OCI-LY7 (cell line): ENCODE measurements at places on chromosomes 16 and 17.

- no peak for DNase-seq
Measured at GRCh38 chr16:7511549-7512260, 179.1 kb downstream of the RBFOX1 start.

DNA sequence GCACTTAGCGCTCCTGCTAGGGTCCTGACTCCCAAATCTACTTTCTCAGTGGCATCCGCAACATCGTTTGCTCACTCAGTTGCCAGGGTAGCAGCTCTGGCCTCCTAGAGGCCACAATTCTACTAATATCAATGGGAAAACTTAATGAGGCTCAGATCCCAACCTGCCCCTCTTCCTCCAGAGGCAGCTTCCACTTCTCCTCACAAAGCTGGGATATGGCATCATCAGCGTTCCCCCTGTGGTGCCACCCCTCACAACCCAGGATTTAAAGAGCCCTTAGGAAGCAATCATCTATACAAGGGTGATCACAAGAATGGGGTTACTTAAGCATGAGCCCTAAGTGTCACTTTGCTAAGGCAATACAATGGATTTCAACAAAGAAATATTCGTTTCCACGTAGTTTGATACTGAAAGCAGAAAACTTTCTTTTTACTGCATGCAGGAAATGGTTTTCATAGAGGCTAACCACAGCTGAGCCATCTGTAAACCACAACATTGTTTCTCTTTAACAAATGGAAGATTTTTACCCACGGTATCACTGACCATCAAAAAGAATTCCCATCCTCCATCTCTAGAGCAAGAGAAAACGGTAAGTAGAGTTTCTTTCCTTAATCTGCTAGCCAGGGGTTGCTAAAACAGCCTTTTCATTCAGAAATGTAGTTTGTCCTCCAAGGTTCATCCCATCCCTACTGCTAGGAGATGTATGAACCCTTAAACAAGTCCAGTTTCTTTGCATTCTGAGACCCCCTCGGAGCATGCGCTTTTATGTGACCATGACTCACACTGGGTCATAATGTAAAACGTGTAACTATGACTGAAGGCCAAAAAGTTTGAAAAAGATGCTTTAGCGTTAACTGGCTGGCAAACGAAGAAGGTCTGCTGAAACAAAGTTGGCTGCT, 68.3 kb upstream of the BCAR1 start:
- peak; percentile 42 for DNase-seq

DNA sequence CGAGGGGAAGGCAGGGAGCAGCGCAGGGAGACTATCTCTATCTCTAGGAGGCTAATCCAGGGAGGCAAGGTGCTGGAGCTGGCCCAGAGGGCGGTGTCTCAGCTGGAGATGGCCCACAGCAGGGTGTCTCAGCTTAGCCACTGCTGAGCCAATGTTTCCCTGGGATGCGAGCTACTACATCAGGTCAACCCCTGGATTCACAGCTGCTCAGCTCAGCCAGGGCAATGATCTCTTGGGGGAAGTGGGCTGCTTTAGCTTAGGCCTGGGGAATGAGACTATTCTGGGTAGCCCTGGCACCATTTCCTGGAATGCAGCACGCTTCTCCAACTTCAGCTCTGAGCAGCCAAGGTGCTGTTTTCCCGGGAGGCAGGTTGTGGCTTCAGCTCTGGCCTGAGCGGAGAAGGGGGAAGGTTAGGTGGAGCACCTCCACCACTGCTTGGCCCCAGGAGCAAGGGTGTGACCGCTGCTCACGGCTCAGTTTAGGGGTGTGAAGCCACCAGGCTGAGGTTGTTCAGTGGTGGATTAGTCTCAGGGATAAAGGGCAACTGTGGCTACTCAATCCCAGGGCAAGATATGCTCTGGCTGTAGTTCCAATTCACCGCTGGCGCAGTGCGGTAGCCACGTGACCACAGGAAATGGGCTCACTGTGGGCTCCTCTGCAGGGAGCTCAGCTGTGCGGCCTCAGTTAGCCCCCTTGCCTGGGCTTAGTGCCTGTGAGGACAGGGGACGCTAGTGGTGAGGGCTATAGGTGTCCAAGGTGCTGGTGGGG, 5.2 kb upstream of the PRSS21 start:
- DNase-seq, result no peak

DNA sequence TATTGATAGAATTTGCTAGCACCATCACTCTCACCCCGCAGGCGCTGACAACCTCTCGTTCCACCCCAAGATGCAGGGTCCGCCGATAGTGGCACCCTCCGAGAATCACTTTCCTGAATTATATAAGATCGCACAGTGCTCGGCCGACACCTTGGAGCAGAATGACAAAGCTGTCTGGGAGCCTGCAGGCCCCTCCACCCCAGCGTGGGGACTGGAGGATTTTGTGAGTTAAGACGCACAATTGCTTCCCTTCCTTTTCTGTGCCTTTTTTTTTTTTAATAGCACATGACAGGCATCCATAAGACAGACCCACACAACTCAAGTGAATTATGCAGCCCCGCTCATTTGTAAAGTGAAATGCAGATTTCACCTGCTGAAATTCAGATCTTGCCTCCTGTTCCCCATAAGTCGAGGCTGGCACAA, 155.3 kb downstream of the C16orf78 start:
- no peak for DNase-seq

GRCh38 chr16:12995721-12996372, 94.4 kb downstream of the SHISA9 start:
- no peak for DNase-seq

DNA sequence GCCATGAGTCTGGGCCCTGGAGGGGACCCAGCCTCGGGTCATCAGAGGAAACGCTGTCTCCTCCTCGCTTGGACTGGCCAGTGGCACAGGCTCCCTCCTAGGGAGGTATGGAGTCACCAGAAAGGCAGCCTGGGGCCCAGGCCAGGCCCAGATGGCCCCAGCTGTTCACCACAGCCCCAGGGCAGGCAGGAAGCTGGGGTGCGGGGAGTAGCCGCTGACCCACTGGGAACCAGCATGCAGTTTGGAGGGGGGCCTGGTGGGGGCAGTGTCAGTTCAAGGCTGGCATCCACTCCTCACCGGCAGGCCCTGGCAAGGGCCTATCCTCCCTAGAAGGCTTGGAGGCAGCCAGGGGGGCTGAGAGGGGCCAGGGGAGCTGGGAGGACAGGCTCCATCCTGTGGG, 48.8 kb downstream of the SDK2 start:
- DNase-seq, result peak; percentile 55

DNA sequence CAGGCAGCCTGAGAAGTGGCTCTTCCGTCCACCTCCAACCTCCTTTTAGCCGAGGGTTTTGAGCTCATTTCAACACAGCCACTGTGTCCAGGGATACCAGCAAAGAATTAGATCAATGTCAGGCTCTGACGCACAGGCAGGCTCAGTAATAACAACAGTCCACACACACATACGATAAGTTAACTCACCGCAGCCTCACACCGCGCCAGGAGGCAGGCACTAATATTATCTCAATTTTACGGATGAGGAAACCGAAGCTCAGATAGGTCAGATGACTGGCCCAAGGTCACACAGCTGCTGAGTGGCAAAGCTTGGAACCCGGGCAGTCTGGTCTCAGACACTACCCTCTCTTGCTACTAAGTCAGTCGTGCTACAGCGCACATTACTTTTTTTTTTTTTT, 22.9 kb downstream of the ABR start:
- DNase-seq, result no peak

DNA sequence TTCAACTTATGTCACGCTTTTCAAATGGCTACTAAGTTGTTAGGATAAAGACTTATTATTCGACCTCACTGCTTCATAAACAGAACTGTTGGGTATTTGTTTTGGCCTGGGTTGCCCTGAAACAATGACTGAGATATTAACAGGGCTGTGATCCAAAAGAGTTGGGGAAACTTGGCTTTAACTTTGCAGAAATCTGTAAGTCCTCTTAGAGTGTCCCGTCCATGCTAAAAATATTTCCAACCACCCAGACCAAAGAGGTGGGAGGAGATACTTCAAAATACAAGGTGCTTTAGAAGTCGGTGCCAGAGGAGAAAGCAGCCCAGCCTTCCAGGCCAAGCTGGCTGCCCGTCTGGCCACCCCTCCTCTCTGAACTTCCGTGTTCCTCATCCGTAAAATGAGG, 16.1 kb upstream of the SPATA32 start:
- no peak for DNase-seq

GRCh38 chr17:41972571-41973407, 6.2 kb downstream of the CNP start:
- no peak for DNase-seq

DNA sequence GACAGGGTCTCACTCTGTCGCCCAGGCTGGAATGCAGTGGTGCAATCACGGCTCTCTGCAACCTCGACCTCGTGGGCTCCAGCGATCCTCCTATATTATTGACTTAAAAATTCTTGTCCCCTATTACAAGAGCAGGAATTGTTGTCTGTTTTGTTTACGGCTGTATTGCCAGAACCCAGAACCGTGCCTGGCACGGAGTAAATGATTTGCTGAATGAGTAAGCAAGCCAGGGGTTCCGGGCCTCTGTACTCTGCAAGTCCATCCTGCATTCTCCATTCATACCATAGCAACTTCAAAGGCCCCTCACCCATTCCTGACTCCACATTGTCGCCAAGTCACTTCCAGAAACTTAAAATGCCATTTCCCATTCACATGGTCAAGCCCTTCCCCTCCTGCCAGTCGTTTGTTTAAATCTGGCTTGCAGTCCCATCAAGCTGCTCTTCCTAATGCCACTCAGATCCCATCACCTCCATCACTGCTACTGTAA, 6.9 kb downstream of the ADCY9 start:
- no peak for DNase-seq

- DNase-seq, result no peak
Measured at GRCh38 chr17:37088459-37088858, 139.7 kb downstream of the AATF start.

GRCh38 chr17:9402590-9403199, 172.9 kb downstream of the STX8 start:
- peak; percentile 16 for DNase-seq

DNA sequence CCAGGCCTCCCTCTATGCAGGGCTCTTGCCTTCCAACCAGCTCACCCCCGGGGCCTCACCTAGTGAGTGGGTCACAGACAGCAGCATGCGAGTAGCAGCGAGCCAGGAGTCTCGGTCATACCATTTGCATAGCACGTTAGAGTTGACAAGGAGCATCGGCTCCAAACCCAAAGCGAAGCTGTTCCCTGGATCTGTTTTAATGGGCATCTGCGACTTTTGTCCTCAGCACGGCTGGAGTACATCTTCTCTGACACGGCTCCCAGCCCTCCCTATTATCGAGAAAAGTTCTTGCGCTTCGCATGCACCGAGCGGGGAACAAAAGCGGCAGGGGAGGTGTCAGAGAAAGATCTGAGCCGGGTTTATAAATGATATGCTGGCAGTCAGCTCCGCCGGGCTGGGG, 253.3 kb downstream of the MAF start:
- no peak for DNase-seq

DNA sequence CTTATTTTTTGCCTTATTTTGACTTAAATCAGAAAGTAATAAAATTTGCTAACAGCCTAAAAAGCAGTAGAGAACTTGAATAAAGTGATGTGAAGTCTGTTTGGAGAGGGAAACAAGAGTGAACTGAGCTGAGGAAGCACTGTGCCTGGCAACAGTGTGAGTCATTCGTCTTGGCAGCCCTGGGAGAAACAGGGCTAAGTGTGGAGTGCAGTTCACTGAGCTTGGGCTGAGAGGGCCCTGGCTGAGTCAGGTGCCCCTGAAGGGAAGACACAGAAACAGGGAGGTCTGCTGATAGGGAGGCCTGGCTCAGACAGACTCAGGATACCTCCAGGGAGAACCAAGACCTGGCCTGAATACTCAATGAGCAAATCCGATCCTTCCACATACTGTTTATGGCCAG, 132.1 kb downstream of the HS3ST4 start:
- no peak for DNase-seq

- no peak for DNase-seq
Measured at GRCh38 chr17:56972111-56972730, 5.7 kb upstream of the SCPEP1 start.

- no peak for DNase-seq
Measured at GRCh38 chr17:64110379-64111152, 19.4 kb downstream of the ERN1 start.

- no peak for DNase-seq
Measured at GRCh38 chr16:30715750-30716445, 16.9 kb downstream of the SRCAP start.

GRCh38 chr16:87499189-87499486, 6.3 kb upstream of the ZCCHC14 start:
- DNase-seq, result no peak

- no peak for DNase-seq
Measured at GRCh38 chr17:2860045-2860444, 63.8 kb downstream of the RAP1GAP2 start.

DNA sequence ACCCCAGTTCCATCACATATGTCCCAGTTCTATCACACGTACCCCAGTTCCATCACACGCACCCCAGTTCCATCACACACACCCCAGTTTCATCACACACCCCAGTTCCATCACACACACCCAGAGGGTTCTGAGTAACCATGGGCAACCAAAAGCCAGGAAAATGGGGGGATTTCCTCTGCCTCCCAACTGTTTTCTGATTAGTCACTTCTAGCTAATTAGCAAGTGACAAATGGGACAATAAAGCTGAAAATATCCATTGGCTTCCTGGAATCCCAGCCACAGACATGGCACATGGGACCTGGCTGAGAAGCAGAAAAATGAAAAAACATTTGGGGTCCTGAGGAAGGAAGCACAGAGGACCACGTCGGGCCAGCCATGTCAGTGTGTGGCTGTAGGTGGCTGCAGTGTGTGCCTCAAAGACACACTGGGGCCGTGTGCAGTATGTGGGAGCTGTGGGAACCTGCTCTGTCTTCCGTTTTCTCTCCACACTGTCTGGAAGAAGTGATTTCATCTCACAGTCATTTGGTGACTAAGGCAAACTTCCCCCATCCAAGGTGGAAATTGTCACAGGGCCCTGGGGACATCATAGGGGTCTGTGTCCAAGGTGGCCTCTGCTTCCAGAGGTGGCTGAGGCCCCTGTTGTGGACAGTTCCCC, 106.7 kb downstream of the CMIP start:
- no peak for DNase-seq

- DNase-seq, result no peak
Measured at GRCh38 chr16:75745823-75746222, 19.5 kb upstream of the CPHXL start.

DNA sequence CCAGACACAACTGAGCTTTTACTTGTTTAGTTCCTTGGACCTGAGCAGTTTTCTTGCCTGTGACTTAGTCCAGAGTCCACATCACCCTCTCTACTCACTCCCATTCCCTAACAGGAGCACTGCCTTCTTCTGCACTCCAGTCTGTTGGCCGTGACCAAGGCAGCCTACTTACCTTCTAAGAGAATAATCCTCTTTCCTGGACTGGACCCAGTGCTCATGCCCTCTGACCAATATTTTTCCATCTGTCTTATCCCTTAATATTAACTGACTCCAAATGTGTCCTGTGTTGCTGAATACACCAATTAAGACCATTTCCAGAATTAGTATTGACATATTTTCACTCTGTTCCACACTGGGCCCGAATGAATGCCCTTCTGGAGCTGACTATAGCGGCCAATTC, 681.0 kb upstream of the KIF2B start:
- DNase-seq, result no peak
